Glomerular endothelial cell (primary cell): ENCODE measurements at places on chromosomes 7 and 10. TPM values are rescaled to one million over a fixed set of nuclear protein-coding genes. Genes with fewer than 3 reads are reported as not detected.

- no peak for DNase-seq
These were observed 1.5 kb downstream of the AKR1C2 start for GRCh38 chr10:5002013-5002727.

DNA sequence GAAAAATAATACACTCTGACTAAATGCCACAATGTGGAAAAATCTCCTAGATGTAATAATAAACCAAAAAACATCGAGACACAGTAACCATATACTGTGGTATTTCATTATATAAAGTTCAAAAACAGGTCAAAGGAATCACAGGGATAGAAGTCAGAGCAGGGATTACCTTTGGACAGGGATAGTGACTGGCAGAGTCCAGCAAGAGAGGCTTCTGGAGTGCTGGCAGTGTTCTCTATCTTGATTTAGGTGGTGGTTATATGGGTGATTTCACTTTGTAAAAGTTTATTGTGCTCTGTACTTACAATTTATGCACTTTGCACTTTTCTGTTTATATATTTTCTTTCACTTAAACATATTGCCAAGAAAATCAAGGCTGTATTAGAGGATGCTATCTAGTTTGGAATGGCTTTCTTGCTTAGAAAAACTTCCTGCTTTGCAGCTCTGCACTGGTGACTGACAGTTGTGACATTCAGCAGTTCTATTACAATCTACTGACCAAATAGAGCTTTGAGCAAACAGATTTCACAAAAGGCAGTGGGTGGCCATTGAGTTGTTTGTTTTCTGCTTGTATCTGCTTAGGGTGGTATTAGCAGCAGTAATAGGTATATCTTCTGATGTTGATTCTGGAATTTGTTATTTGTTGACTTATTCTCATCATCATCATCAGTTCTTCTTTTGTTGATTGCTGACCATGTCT lies 263.6 kb upstream of the LRGUK start:
- no peak for DNase-seq

- DNase-seq: no peak
These were observed 177.8 kb downstream of the TCF7L2 start for GRCh38 chr10:113127901-113128283.

- DNase-seq: no peak
These were observed 1.6 kb downstream of the AVPI1 start for GRCh38 chr10:97685395-97685958.

NODAL gene
- total RNA-seq: not detected in 2 replicates

GRCh38 chr7:139046143-139046542 lies 10.3 kb upstream of the ZC3HAV1L start:
- DNase-seq: no peak

DNA sequence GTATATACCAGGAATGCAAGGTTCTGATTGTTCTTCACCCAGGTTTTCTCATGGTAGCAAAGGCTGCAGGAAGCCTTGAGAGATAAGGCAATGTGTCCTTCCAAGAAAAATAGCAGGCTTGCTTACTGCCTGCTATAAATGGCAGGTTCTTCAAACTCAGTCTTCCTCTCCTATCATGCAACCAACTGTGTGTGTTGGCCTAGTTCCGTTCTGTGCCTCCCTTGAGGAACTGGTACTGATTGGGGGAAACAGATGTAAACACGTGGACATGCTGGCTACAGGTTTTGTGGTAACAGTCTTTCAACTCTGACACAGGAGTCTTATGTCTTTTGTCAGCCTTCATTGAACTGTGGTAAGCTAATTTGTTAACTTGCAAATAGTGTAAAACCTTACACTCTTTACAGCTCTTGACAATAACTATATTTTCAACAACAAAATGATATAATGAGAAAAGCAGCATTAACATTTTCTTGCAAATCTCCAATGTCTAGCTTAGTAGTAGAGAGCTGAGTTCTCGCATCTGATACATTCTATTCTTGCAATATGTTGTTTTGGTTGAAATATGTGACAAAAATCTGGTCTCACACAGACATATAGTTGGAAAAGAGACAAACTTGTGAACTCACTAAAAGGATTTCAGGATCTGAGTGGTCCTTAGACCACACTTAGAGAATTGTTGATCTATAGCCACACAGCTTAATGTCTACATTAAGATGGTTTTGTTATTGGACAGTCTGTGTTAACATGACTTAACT lies 54.7 kb upstream of the LSM8 start:
- DNase-seq: no peak

MEPCE gene
- 32.9 and 41.1 TPM in 2 replicates for total RNA-seq

DNA sequence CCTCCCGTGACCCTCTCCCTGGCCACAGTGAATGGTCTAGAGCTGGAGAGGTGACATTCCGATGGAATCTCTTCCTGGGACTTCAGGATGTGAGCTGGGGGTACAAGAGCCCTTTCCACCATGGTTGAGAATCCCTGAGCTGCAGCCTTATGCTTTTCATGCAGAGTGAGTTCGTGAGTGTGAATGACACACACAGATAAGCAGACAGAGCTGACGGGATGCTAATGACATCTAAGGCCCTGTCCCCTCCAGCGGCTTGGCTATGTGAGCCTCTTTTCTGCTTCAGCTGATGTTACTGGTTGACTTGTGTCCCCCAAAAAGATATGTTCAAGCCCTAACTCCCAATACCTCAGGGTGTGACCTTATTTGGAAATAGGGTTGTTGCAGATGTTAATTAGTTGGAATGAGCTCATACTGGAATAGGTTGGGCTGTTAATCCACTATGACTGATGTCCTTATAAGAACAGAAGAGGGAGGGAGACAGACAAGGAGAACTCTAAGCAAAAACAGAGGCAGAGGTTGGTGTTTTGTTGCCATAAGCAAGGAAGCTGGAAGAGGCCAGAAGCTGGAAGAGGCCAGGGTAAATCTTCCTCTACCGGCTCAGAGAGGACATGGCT lies 111.1 kb upstream of the AFAP1L2 start:
- DNase-seq: no peak

RHOBTB1 gene
- total RNA-seq: 34.2 and 42.7 TPM in 2 replicates

NUPR2 gene
- total RNA-seq: not detected in 2 replicates

DNA sequence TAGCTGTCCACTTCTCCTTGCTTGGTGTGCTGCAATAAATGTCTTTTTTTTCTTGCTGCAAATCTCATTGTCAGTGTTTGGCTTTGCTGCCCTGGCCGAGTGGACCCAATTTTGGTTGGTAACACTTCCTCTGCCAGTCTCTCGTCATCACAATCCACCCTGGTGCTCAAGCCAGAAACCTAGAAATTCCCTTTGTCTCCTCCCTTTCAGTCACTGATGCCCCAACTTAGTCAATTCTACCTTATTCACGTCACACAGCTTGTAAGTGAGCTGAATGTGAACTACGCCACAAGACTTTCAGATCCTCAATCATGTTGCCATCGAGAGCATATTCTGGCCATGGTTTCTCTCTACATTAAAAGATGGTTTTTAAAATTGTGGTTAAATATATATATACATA lies 13.0 kb upstream of the FRA10AC1 start:
- DNase-seq: no peak

CLRN3 gene
- not detected in 2 replicates for total RNA-seq

GRCh38 chr10:47230482-47230881 lies 69.5 kb upstream of the GDF10 start:
- no peak for DNase-seq

DNA sequence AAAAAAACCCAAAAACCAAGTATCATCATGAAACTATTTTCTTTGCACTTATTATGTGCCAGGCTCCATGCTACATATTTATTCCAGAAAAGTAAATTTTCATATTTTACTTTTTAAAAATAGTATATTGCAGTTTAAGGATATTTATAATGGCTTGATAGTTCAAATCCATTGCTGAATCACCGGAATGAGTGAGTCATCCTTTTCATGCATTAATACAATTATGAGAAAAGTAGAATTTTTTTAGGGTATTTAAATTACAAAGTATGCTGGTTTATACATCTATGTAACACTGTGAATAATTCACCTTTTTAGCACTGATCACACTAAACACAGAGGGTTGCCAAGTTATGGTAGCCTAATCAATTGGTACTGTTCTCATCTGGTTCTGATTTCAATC lies 54.3 kb downstream of the SLC16A9 start:
- peak; percentile 12 for DNase-seq

- no peak for DNase-seq
These were observed 22.3 kb upstream of the GDI2 start for GRCh38 chr10:5835446-5836095.

GDF2 gene
- not detected in 2 replicates for total RNA-seq

DNA sequence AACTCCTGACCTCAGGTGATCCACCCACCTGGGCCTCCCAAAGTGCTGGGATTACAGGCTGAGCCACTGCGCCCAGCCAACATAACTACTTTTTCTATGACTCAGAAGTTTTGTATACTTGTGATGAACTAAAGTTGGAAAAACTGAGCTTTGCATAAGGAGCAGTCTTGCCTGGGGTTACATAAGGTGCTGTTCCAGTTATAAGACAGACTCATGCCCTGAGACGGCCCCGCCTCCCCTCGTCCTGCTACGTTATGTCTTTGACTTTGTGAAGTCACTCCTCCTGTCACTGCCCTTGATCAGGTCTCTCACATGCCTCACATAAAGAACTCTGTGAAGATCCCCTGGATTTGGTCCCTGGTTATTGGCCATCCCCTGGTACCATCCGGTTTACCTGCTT lies 40.4 kb upstream of the OPN4 start:
- no peak for DNase-seq

GRCh38 chr10:23556727-23557440 lies 118.0 kb downstream of the OTUD1 start:
- no peak for DNase-seq

DNA sequence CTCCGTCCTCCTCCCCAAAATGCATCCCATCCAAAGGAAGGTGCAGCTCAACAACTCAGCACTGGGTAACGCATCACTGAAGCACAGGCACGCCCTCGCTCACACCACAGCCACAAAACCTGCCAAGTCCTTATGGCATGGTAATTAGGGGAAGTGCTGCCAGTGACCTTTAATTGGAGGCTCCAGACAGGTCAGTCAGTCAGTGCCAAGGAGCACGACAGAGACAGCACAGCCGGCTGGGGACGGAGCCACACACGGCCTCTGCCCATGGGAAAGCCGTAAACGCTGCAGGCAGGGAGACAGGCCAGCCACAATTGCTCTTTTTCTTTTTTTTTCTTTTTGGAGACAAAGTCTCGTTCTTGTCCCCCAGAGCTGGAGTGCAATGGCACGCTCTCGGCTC lies 146.5 kb downstream of the MAD1L1 start:
- no peak for DNase-seq

GRCh38 chr7:2572101-2572842 lies 13.5 kb downstream of the IQCE start:
- DNase-seq: no peak

DNA sequence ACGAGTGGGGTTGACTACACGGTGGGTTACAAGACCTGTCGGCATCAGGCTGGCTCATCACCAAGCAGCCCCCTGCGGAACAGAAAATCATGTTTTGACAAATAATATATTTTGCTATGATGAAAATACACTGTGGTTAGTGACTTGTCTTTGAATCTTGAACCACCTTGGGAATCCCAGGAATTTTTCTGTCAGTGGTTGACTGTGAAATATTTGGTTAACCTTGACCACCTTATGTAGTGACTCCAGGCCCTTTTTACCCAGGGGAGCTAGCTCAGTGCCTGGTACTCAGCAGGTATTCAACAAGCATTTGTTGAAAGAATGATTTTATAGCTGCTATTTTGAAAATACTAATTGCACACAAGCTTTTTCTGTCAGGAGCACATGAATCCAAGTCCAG lies 406.0 kb downstream of the PHF14 start:
- no peak for DNase-seq

GRCh38 chr10:114000457-114001010 lies 43.1 kb upstream of the ADRB1 start:
- DNase-seq: no peak

- DNase-seq: no peak
These were observed 119.7 kb downstream of the FGFR2 start for GRCh38 chr10:121478556-121478955.
